NCI-H82 (cell line): ENCODE measurements at places on chromosomes 2 and 18.

- no peak for DNase-seq
These were observed 29.7 kb upstream of the CCDC178 start for GRCh38 chr18:33470216-33470615.

- no peak for DNase-seq
These were observed 180.1 kb downstream of the RDH14 start for GRCh38 chr2:18380321-18380720.

- DNase-seq, result no peak
These were observed 9.7 kb upstream of the WNT10A start for GRCh38 chr2:218870984-218871344.

DNA sequence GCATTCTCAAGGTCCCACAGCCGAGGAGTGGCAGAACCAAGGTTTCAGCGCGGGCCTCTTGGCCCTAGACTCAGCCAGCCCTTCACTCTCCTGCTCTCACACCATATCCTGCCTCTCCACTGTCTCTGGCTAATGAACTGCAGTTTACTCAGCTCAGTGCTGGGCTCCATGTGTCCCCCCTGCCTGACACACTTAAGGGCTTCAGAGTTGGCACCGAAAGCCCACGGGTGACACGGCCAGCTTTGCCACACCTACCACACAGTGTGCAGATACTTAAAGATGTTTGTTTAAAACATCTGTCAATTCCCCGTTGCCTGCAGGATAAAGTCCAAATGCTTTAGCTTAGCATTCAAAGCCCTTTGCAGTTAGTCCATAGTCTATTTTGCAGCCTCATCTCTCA is 241.2 kb downstream of the SEPTIN10 start:
- no peak for DNase-seq

DNA sequence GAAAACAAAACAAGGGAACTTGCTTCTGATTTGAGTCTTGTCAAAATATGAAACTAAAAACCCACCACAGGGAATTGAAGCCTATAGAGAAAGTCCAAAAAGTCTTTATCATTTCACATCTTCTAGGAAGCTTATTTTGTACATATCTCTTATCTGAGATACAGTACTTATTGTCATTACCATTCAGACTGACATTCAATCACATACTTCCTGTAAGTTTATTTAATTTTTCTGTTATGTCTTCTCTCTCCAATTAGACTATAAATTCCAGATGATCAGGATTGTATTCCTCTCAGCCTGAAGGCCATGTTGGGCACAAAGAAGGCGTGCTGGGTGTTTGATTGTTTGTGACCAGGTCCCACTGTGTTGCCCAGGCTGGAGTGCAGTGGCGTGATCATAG is 59.2 kb downstream of the METTL4 start:
- DNase-seq, result no peak

- peak; percentile 49 for DNase-seq
These were observed 72.6 kb upstream of the FIGN start for GRCh38 chr2:163808406-163808805.

DNA sequence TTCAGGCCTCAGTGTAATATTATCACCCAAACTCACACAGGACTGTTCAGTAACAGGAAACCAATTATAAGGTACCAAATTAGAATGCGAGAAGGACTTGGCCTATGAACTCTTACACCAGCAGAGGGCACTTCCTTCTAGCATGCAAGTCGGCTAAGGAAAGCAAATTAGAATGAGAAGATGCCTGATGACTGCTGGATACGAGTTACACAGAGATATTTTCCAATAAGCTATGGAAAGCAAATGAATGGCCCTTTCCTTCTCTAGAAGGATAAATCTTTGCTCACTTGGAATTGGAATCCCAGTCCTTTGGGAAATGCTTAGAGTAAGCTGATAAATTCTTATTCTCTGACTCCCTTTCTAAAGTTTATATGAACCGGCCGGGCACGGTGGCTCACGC is 109.8 kb downstream of the AP1S3 start:
- DNase-seq, result peak; percentile 69

DNA sequence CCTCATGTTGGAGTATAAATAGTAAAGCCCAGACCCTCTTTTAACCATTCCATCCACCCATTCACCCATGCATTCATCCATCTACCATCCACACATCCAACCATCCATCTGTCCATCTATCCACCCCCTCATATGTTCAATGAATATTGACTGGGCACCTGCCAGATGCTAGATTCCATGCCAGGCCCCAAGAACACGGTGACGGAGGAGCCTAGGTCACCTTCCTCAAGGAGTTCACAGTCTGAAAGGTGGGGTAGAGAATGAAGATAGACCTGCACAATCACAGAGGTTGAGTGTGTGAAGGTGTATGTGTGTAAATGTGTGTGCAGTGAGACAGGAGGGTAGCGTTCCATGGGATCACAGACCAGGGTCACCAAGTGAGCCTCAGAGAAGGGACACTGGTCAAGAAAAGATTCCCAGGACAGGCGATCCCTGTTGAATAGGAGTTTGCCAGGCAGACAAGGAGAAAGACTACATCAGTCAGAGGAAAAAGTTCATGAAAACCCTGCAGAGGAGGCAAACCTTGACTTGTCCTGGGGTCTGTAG is 287.2 kb downstream of the CYP26B1 start:
- DNase-seq, result no peak

DNA sequence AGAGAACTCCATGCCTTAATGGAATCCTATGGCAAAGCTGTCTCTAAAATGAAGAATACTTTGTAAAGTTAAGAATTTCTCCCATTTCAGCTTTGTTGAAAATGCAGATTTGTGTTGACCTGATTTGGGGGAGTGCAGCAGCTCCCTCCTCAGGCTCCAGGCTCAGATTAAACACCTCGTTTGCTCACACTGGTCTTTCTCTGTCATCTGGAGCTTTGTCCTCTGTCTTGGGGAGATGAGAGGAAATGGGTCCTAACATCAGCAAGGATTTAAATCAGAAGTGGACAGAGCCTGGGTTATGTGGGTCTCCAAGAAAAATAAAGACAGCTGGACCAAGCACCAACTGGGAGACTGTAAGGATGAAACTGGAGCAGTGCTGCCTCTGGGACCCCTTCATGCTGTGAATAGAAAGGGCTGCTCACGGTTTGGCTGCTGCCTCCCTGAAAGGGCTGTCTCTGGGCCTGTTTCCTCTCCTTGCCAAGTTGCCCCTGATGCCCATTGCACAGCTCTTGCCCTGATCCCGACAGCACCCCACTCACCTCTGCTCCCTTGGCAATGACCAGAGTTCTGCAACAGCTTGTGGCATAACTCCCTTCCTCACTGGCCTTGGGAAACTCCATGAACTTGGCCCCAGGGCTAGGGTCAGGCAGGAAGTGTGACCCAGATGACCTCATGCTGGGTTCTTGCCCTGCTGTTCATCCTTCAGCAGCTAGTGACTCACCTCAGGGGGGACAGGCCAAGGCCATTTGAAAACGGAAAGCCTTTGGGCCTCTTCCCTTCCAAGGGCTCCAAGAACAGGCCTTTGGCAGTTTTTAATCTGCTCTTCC is 197.2 kb downstream of the CYP26B1 start:
- no peak for DNase-seq

- no peak for DNase-seq
These were observed 2110.3 kb upstream of the CELF4 start for GRCh38 chr18:39675906-39676305.

DNA sequence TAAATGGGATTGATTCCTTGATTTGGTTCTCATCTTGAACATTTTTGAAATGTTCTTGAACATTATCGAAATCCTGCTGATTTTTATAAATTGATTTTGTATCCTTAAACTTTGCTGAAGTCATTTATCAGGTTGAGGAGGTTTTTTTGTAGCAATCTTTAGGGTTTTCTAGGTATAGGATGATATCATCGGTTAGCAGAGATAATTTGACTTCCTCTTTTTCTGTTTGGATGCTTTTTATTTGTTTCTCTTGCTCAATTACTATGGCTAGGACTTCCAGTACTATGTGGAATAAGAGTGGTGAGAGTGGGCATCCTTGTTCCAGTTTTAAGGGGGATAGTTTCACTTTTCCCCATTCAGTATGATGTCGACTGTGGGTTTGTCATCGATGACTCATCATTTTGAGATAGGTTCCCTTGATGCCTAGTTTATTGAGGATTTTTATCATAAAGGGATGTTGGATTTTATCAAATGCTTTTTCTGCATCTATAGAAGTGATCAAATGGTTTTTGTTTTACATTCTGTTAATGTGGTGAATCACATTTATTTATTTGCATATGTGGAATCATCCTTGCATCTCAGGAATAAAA is 201.5 kb upstream of the ZSWIM2 start:
- no peak for DNase-seq

DNA sequence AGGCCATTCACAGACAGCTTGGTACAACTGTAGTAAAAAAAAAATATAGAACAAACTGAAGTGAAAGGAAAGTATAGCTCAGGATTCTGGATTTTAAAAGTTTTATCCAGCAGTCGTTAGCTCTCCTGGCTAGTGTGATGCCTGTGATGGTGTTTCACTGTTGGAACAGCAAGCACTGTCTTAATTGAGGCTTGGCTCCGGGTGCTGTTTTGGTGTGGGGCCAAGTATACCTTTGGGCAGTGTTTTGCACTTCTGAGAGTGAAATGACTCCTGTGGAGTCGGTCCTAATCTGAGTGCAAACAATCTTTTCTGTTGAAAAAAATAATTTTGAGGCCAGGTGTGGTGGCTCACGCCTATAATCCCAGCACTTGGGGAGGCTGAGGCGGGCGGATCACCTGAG is 28.7 kb upstream of the RAB1A start:
- no peak for DNase-seq

GRCh38 chr18:22469926-22470247 is 52.2 kb upstream of the CTAGE1 start:
- DNase-seq, result no peak

GRCh38 chr18:78643004-78643403 is 336.6 kb upstream of the SALL3 start:
- DNase-seq, result no peak

GRCh38 chr2:95350368-95350767 is 52.1 kb upstream of the FAHD2A start:
- DNase-seq, result no peak

- no peak for DNase-seq
These were observed at the start of gene KLHL14 for GRCh38 chr18:32772581-32773381. TSS of gene KLHL14 (minus strand) at chr18:32773023. CDS start at chr18:32770591, 2,432 bp downstream.

DNA sequence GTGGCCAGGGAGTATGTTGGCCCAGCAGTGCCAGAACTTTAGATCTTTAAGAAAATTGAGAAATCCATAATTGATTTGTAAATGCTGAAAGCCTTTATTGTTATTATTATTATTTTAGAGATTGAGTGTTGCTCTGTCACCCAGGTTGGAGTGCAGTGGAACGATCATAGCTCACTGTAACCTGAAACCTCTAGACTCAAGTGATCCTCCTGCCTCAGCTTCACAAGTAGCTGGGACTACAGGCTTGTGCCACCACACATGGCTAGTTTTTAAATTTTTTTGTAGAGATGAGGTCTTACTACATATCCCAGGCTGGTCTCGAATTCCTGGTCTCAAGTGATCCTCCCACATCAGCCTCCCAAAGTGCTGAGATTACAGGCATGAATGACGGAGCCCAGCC is 143.2 kb upstream of the CCDC68 start:
- no peak for DNase-seq

DNA sequence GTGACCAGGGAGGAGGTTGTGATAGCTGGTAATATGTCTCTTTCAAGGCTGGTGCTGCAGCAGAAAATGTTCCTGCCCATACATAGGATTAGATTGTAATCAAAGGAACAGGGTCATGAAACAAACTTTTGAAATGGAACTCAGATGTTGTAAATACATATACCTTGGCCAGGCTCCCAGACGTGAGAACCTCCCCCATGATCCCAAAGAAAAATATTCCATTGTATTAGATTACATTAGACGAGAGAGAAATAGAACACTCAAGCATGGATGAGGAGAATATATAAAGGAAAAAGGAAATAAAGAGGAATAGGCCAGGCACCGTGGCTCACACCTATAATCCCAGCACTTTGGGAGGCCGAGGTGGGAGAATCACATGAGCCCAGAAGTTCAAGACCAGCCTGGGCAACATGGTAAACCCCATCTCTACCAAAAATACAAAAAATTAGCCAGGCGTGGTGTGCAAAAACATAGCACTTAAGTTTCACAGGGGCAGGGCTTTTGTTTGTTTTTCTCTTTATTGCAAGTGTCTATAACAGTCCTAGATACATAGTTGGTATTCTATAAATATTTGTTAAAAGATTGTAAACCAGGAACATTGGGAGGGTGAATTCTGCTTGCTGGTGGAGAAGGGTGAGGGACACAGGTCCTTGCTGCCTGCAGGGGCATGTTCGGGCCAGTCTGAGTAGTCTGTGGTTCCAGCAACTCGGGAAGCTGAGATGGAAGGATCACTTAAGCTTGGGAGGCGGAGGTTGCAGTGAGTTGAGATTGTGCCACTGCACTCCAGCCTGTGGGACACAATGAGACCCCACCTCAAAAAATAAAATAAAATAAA is 52.8 kb downstream of the RPL37A start:
- DNase-seq, result no peak

DNA sequence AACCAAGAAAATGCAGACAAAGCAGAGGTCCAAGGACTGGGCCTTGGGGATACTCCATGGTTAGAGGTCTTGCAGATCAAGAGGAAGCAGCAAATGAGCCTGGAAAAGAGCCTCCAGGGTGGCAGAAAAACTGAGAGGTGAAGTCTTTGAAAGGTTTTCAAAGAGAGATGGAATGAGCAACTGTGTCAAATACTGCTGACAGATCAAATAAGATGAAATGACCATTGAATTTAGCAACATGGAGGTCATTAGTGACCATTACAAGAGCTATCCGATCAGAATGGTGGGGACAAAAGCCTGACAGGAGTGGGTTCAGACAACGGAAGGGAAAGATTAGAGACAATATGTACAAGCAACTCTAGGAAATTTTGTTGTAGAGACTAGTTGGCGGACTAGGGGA is 1.5 kb downstream of the CLHC1 start:
- DNase-seq, result no peak

- DNase-seq, result no peak
These were observed 821.2 kb upstream of the ID2 start for GRCh38 chr2:7860693-7861092.

- no peak for DNase-seq
These were observed 42.7 kb upstream of the TAF1B start for GRCh38 chr2:9800639-9800974.

- no peak for DNase-seq
These were observed 227.6 kb downstream of the MYCN start for GRCh38 chr2:16167870-16168426.

DNA sequence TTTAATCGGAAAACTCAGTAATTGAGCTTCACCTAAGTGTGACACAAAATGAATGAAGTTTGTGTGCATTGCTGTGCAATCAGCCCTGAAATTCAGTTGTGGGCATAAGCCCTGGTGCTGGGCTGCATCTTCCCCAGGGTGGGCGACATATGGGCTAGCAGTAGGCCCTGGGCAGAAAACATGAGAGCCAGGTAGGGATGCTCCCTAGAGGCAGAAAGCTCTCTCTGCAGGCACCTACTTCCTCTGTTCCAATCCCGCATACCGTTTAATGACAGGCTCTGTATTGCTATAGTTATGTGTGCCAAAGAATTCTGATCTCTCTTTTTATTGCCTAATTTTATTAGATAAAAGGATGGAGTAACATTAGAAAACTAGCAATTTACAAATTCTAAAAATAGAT is 456.7 kb downstream of the NRXN1 start:
- DNase-seq, result peak; percentile 48
